ENCODE measurements at places on chromosomes 5 and 9.

DNA sequence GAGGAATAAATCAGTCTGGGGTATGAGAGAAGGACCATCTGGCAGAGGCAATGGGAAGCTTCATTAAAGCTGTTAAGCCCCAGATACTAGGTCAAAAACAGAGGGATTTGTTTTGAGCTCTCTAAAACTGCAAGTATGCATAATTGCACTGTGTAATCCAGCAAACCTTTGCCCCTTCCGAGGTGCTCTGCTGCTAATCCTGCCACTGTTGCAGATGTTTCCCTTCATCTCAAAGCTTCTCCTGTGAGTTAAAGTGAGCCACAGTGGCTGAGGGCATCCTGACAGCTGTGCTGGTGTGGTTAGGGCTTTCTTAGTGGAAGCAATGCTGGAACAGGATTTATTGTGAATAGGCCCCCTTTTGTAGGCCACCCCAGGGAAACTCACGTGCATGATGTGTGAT lies 160.3 kb upstream of the TRPC7 start:
- no peak for DNase-seq

- no peak for DNase-seq
Measured at GRCh38 chr5:77662635-77663034, 24.1 kb upstream of the OTP start.

GRCh38 chr5:68334553-68334886 lies 119.0 kb downstream of the PIK3R1 start:
- no peak for DNase-seq

DNA sequence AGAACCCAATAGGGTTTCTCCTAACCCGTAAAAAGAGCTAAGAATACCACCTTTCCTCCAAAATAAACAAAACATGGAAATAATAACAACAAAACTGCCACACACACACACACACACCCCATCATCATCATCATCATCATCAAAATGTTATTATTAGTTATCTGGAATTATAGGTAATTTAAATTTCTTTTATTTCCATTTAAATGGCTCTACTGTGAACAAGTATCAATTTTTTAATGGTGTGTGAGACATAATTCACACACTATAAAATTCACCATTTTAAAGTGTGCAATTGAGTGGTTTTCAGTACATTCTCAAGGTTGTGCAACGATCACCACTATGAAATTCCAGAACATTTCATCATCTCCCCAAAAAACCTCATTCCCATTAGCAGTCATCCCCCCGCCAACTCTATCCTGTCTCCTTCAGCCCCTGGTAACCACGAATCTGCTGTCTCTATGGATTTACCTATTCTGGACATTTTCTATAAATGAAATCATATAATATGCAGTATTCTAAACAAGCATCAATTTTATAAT lies 172.7 kb downstream of the ROR2 start:
- DNase-seq: no peak

- DNase-seq: no peak
Measured at GRCh38 chr9:21267485-21268346, 27.9 kb upstream of the IFNA14 start.

DNA sequence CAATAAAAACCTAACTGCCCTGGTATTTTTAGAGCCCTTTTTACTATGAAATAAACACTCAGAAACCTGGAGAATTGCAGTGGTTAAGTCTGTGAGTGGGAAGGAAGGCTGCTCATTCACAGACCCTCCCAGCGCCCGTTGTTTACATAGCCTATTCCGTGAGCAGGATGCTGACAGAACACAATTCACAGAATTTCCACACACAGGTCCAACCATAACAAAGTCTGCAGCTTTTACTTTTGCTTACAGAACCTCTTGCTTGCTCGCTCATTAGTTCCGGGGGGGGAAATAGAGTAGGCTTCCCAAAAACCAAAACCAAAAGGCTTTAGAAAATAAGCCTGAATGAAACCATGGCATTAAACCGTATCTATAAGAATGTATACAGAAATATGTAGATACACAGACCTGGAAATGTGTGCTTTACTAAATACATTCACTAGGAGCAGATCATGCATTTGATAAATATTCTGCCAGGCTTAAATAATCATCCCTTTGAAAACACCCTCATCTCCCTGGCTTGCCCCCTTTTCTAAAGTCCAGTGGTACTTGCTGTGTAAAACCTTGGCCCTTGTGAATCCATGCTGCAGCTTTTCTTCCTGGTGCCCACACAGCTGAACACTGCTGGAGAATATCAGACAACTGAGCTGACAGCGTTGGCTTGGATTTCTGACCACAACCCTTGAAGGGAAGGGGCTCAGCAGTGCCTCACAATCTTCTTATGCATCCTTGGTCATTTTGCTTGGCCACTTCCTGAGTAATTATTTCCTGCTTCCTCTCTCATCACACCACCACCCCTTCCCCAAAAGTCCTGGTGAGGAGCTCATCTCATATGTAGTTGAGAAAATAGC lies 128.0 kb downstream of the FANCC start:
- no peak for DNase-seq

- no peak for DNase-seq
Measured at GRCh38 chr5:78549043-78549442, 99.5 kb downstream of the LHFPL2 start.

GRCh38 chr5:1480217-1480616 lies 35.0 kb upstream of the SLC6A3 start:
- DNase-seq: no peak

DNA sequence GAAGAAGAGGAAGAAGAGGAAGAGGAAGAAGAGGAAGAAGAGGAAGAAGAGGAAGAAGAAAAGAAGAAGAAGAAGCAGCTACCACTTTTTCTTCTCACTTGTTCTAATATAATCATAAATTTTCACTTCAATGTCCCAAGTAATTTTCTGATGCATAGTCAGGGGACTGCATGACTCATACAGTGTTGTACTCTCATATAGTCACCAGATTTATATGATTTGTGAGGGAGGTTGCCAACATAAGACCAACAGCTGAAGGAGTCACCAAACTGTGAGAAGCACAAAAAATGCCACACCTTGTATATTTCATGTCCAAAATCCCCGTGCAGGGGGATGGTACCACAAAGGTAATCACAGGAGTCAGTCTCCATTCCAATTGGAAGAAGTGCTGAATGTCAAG lies 32.7 kb upstream of the DMRTA1 start:
- DNase-seq: no peak

GRCh38 chr9:113996531-113997001 lies 81.5 kb downstream of the AMBP start:
- no peak for DNase-seq

DNA sequence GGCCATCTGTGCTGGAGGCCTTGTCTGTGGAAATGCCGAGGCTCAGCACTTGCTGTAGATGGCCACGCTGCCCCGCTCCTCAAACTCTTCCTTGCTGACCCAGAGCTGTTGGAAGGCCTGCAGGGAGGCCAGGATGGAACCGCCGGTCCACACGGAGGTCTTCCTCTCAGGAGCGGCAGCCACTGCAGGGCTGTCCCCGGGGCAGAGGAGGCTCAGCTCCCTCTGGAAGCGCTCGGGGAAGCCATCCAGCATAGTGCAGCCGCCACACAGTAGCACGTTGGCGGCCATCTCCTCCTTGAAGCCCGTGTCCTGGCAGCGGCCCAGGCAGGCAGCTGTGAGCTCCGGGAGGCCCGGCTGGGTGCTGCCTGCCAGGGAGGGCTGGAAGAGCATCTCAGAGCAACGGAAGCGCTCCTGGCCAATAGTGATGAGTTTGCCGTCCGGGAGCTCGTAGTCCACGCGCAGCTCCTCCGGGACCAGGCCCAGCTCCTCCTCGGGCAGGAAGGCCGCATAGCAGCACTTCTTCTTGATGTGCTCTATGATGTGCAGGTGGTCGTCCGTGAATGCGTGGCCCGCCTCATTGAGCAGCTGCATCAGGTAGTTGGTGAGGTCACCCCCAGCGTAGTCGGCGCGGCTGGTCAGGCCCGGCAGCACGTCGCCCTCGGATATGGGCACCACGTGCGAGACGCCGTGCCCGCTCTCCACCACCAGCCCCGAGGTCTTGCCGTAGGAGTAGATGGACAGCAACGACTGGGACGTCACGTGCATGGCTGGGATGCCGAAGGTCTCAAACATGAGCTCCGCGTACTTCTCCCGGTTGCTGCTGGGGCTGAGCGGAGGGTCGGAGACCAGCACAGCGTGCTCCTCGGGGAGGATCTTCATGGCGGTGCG lies 901 bp downstream of the ACTL7B start:
- DNase-seq: no peak

DNA sequence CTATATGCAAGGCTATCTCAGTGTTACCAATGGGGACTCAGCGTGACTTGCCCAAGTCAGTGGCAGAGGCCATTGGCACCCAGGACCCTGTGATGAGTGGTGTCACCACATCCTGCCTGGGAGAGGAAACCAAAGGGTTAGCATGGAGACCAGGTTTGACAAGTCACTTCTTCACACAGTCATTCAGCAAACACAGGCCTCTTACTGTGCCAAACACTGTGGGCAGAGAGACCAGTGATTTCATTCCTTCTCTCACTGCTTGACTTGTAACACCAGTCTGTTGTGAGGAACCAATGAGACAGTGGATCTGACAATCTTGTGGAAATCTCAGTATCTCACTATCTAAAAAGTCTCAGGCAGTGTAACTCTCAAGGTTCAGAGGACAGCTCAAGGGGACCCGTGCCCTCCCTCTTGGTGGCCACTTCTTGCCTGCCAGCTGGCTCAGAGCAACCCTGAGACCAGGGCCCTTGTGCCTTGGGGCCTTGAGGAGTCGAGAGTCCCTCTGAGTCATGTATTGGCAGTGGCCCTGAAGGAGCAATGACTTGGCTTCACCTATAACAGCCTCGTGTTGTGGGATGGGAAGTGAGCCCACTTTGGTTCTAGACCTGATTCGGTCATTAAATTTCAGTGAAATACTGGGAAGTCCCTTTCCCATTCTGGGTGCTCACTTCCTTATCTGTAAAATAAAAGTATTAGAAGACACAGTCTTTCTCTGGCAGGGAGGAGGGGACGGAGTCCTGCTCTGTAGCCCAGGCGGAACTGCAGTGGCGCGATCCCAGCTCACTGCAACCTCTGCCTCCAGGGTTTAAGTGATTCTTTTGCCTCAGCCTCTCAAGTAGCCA lies 1.6 kb downstream of the FABP6 start:
- DNase-seq: no peak

DNA sequence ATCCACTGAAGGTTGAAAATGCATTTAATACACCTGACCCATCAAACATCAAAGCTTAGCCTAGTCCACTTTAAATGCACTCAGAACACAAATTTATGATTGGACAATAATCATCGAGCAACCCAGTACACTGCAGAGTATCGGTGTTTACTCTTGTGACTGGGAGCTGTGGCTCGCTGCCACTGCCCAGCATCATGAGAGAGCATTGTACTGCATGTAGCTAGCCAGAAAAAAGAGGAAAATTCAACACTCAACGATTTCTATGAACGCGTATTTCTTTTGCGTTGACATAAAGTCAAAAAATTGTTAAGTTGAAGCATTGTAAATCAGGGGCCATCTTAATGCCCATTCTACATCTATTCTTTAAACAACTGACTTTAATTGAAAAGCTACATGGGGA lies 95.1 kb upstream of the CD180 start:
- no peak for DNase-seq

DNA sequence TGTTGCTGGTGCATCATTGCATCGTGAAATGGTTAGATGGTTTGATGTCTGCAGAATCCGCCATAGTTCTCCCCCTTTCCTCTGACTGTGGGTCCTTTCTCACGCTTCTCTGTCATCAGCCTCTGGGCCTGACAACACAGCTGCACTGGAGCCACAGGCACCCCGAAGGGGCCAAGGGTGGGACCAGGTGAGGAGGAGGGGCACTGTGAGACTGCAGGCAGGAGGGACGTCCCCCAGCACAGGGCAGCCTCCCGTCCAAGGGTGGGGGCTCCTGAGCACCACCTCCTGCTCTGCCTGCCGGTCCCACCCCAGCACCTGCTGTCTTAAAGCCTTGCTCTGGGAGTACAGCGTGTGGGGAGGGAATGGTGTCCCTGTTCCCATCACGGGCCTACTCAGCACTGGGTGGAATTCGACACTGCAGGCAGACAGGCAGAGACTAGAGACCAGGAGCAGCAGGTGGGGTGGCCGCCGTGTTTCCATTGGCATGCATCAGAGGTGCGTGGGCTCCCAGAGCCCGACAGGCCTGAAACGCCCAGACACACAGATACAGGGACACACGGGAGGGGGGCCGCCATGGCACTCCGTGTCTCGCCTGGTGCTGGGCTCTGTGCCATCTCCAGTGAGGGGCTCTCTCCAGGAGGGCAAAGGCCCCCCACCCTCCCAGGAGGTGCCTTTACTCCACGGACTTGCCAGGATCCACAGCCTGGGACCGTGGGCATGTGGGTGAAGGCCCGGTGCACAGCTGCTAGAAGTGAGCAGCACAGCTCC lies 15.0 kb downstream of the CACNA1B start:
- no peak for DNase-seq

GRCh38 chr5:68994645-68995044 lies 99.2 kb upstream of the SLC30A5 start:
- DNase-seq: no peak

DNA sequence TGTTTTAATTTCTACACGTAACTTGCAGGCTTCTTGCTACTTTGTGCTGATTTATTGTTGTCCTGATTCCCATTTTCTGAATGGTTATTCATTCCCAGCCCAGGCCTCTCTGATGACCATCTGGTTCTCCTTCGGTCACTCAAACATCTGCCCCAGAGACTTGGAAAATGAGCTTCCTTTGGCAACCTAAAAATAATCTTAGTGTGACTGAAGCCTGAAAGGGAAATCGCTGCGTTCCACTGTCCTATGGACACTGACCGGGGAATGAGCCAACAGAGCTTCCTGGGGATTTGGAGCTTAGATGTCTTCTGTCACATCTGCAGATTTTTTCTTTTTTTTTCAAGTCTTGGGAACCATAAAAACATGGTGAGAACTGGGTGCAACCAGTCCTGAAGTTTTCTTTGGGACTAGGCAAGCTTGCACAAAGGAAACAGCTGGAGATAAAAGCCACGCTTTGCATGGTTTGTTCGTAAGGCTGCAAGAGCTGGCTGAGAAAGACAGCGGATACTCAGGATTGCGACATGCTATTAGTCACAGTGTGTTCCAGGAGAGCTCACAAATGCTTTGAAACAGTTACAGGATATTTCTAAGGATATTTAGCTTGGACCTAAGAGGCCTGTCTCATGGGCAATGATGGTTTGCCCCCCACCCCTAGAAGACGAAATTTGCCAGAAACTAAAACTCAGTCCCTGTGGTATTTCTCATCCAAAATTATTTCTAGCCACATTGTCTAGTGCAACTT lies 146.2 kb downstream of the GOLPH3 start:
- DNase-seq: no peak

GRCh38 chr5:58318468-58318867 lies 141.4 kb downstream of the PLK2 start:
- DNase-seq: no peak

DNA sequence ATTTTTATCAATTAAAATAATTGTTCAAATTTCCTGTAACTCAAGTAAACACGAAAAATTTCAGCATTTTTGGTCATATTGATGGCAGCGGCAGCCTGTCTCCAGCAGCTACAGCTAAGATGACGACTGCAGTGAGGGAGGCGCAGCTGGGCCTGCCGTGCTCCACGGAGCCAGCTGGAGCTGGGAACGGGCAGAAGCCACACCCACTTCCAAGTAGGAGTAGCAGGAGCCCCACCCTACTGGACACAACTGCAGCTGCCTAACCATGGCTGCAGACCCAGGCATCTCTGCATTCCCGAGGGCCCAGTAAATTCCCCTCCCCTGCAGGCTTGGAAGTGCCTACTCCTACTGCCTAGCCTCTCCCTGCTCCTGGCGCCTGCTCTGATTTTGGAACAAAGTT lies 2031.7 kb downstream of the EFNA5 start:
- DNase-seq: no peak

GRCh38 chr9:107307331-107307730 lies 24.3 kb downstream of the RAD23B start:
- DNase-seq: no peak

- no peak for DNase-seq
Measured at GRCh38 chr5:67815455-67816391, 399.8 kb upstream of the PIK3R1 start.

Measured in GM19239 (cell line).